Fibroblast of skin of abdomen (primary cell): ENCODE measurements at places on chromosomes 1 and 21.

DNA sequence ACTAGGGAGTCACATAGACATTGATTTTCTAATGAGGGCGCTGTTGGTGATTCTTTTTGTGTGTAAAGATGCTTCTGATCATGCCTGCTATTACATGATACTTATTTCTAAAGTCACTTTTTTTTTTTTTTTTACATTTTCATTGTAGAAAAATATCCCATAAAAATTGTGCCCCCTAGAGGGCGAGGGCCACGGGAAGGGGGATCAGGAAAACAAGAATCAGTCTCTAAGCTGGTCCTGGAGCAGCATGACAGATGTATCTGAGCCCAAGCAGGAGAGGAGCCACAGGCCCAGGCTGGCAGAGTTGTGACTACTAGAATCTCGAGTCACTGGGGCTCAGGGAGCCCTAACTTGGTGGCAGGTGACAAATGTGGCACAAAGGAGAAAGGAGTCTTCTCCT, 28.1 kb downstream of the ZSCAN20 start:
- no peak for DNase-seq

GRCh38 chr1:173549813-173550212, 53.1 kb downstream of the SLC9C2 start:
- no peak for DNase-seq

DNA sequence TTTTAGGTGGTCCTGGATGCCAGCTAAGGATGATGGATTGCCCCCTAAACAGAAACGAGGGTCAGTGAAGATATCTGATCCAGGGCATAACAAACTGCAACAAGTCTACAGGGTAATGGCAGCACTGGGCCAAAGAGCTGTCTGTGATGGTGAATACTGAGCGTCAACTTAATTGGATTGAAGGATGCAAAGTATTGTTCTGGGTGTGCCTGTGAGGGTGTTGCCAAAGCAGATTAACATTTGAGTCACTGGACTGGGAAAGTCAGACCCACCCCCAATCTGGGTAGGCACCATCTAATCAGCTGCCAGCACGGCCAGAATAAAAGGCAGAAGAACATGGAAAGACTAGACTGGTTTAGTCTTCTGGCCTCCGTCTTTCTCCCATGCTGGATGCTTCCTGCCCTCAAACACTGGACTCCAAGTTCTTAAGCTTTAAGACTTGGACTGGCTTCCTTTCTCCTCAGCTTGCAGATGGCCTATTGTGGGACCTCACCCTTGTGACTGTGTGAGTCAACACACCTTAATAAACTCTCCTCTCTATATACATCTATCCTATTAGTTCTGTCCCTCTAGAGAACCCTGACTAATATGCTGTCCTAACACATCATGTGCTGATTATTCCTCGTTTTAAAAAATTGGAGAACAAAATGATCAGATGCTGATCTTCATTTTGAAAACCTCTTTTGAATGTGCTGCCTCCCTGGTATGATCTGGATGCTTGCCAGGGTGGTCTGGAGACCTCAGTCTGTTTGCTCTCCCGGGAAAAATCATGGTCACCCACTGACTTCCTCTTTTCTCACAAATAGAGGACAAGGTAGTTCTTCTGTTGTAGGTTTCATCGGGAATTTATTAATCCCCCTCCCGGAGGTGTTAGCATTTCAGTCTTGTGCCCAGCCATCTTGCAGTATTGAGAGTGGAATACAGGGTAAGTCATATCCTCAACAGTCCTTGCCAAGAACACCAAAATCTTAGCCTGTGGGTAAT, 234.7 kb downstream of the SETD4 start:
- DNase-seq, result no peak

GRCh38 chr1:156513185-156513584, 12.6 kb upstream of the MEF2D start:
- DNase-seq, result peak; percentile 25

DNA sequence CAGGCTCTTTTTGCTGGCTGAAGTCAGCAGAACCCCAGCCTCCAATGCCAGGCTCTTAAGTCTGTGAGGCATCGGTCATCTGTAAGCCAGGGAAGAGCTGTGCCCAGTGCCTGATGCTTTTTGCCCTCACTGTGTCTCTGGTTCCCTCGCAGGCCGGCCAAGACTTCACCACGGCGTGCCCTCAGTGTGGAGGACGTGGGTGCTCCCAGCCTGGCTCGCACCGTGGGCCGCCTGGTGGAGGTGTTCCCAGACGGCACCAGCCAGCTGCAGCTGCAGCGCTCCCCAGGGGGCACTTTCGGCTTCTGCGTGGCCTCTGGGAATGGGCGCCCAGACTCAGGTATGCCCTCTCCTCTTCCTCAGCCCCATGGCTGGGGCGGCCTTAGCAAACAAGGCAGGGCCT, 32.5 kb downstream of the KIAA1614 start:
- DNase-seq, result no peak

DNA sequence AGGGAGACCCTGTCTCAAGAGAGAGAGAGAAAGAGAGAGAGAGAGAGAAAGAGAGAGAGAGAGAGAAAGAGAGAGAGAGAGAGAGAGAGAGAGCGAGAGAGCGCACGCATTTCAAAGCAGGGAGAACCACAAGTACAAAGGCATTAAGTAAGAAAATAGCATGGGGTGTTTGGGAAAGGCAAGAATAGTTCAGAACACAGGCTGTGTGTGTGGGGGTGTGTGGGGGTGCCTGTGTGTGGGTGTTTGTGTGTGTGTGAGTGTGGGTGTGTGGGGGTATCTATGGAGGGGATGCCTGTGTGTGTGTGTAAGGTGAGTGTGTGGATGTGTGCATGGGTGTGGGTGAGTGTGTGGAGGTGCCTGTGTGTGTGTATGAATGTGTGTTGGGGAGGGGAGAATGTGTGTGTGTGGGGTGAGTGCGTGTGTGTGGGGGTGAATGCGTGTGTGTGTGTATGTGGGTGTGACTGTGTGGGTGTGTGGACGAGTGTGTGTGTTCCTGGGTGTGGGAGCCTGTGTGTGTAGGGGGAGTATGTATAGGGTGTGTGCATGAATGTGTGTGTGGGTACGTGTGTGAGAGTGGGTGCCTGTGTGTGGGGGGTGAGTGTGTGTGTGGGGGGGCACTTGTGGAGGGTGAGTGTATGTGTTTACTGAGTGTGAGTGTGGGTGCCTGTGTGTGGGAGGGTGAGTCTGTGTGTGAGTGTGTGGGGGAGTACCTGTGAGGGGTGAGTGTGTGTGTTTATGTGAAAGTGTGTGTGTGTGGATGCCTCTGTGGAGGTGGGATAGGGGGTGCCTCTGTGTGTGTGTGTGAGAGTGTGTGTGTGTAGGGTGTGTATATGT, 19.1 kb upstream of the HDAC1 start:
- DNase-seq, result no peak

- no peak for DNase-seq
These were observed 6.0 kb downstream of the NUCKS1 start for GRCh38 chr1:205743977-205744376.

- DNase-seq, result peak; percentile 92
These were observed 30.0 kb upstream of the EPS8L3 start for GRCh38 chr1:109793486-109794318.

DNA sequence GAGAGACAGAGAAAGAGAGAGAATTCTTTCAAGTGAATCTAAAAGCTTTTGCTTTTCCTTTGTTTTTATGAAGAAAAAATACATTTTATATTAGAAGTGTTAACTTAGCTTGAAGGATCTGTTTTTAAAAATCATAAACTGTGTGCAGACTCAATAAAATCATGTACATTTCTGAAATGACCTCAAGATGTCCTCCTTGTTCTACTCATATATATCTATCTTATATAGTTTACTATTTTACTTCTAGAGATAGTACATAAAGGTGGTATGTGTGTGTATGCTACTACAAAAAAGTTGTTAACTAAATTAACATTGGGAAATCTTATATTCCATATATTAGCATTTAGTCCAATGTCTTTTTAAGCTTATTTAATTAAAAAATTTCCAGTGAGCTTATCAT, 117.6 kb downstream of the PTPRC start:
- DNase-seq, result peak; percentile 16

DNA sequence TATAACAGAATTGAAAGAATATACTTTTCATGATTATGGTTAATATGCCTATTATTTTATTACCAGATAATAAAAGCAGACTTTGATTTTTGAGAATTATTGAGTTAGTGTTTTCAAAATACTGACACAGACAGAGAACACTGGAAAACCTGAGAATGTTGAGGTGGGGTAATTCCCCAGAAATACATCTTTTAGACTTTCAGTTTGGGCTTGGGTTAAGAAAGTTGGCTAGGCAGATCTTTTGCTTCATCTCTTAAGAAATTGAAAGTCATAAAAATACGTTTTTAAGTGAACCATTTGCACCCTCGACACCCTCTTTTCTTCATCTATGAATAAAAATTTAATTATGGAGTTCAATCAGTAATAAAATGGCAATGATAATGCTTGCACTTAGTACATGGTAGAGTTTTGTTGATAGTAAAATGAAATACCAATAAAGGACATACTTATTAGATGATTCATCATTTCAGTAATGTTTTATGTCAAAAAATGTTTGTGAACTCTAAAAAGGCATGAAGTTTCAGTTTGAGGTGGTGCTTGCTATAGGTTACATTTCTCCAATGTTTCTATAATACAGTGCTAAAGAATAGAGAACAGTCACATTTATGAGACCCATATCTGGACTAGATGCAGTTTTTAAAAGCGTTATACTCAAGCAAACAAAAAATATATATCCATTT, 1.9 kb upstream of the SAMSN1 start:
- no peak for DNase-seq

- peak; percentile 24 for DNase-seq
These were observed 8.6 kb upstream of the C1orf105 start for GRCh38 chr1:172411791-172412338.

GRCh38 chr1:242530761-242531160, 6.3 kb upstream of the PLD5 start:
- DNase-seq, result peak; percentile 3

DNA sequence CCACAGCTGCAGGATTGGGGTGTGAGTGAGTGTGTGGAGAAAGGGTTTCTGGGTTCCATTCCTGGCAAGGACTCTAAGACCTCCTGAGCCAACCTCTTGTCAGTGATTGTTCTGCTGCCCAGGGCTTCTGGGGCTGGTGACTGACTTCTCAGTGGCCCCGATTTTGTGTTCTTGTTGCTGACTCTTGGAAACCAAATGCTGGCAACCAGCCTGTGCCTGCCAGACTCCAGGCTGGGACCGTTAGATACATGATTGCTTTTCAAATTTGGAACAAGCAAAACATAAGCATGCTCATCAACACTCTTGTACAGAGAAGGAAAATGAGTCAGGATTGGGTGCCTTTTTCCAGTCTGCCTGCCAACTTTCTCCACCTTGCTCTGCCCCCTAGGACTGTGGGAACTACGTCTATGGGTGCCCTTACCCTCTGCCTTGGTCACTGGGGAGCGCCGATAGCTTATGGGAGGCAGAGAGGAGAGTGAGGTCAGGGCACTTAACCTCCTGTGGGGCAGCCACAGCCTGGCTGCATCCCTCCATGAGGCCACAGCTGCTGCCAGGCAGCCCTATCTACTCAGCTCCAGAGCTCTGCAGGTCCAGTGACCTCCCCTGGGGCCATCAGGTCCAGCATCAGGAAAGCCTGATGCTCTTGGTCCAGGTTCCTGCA, 39.3 kb upstream of the EPS8L3 start:
- no peak for DNase-seq

GRCh38 chr1:17405898-17406759, 33.3 kb downstream of the RCC2 start:
- peak; percentile 39 for DNase-seq

DNA sequence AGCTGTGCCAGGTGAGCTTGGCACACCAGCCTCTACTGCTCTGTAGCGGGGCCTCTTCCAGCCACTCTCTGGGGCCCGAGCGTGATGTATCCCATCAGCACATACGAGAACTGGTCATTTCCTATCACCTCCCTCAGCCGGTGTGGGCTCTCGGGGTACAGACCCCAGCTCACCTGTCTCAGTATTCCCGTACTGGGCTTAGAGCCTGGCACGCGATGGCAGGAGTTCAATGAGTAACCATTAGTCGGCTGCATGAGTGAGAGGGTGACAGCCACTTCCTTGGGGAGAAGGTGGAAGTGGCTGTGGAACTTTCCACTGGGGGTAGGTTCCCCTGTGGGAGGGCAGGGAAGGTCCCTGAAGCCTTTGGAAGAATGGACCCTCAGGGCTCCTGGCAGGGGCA, 46.1 kb downstream of the ECE1 start:
- no peak for DNase-seq

DNA sequence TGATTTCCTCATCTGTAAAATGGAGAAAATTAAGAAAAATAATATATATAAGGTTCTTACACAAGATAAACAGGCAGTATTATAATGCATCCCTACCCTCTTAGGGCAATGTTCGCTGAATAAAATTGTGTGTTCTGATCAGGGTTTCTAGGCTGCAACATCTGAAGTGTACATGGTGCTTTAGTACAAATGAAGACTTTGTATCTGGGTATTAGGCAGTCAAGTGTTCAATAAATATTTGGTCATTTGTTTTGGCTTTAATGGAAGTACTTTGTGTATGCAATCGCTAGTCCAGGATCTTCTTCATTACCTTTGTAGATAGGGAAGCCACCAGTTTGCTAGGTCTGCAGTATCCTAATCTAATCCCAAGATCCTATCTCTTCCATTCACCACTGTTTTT, 28.1 kb downstream of the DNASE2B start:
- no peak for DNase-seq

GRCh38 chr1:65372557-65372956, 47.9 kb upstream of the LEPR start:
- no peak for DNase-seq

GRCh38 chr1:105373681-105374080, 1624.0 kb downstream of the AMY1C start:
- DNase-seq, result no peak

GRCh38 chr1:68180441-68181164, 51.7 kb downstream of the WLS start:
- no peak for DNase-seq

GRCh38 chr1:38111589-38111988, 65.0 kb upstream of the POU3F1 start:
- DNase-seq, result no peak

GRCh38 chr1:50620680-50621329, 197.6 kb upstream of the DMRTA2 start:
- DNase-seq, result no peak

DNA sequence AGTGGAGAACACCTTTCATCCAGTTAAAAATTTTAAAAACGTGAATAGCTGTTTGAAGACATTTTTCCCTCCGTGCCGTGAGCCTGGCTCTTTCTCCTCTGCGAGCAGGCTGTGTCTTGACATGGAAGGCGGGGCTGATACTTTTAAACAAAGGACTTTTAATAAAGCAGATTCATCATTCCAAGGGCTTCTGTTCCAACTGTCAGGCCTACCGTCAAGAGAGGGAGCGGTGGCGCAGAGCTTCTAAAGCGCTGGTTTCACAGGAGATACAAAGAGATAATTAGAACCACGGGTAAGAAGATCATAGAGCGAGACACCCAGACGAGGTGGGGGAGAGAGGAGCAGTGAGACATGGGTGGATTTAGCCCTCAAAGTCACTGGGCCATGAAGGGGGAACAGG, 247.4 kb upstream of the C1orf174 start:
- no peak for DNase-seq

DNA sequence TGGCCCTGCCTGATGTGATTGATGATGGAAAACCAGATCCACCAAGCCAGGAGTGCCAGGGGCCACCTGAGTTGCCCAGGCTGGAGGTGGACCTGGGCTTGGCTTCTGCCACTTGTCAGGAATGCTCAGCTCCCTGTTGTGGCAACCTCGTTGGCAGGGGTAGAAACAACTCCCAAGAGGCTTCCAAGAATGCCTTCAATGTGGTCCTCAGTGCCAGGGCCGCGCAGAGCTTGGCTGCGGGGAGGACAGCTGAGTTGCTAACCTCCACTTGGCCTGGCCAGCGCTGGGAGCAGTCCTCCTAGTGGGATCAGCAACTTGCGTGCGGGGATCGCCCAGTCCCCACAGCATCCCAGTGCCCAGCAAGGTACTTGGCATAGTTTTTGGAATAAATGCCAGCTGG, 9.0 kb downstream of the MYOM3 start:
- no peak for DNase-seq
